ENCODE measurements at places on chromosomes 11 and 22.

DNA sequence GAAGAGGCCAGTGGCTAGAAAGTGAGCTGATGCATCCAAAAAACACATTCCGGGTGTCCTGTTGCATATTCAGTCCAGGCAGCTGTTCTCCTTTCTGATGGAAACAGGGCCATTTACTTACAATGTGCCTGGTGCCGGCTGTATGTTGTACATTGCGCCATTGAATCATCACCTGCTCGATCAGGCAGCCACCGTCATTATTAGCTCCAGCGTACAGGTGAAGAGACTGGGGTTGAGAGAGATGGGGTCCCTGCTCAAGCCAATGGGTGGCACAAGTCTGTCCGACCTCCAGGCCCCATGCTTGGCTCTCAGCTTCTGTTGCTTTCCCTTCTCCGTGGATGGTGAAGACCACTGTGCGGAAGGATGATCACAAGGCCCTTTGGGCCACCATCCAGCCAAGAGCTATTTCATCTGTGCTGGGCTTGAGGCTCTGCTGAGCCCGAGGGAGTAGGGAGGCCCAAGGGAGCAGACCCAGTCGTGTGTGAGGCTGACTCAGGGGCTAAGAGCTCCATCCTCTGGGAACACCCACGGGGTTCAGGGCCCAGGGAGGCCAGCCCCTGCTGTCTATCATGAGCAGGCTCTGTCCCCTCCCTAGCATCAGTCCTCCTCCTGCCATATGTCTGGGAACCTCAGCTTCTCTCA is 20.7 kb upstream of the EMID1 start:
- DNase-seq: no peak

GRCh38 chr11:115548878-115549528 is 44.8 kb upstream of the CADM1 start:
- no peak for DNase-seq

- no peak for DNase-seq
Observed at GRCh38 chr11:122895563-122895962, 13.0 kb downstream of the JHY start.

- DNase-seq: no peak
Observed at GRCh38 chr11:65953471-65953870, 8.1 kb upstream of the SART1 start.

DNA sequence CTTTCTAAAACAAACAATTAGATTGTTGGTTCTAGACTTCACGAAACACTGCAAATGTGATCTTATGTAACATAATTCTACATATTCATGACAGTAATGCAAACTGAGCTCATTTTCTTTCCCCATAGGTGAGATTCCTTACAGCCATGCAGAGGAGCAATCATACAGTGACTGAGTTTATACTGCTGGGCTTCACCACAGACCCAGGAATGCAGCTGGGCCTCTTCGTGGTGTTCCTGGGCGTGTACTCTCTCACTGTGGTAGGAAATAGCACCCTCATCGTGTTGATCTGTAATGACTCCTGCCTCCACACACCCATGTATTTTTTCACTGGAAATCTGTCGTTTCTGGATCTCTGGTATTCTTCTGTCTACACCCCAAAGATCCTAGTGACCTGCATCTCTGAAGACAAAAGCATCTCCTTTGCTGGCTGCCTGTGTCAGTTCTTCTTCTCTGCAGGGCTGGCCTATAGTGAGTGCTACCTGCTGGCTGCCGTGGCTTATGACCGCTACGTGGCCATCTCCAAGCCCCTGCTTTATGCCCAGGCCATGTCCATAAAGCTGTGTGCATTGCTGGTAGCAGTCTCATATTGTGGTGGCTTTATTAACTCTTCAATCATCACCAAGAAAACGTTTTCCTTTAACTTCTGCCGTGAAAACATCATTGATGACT is 1.5 kb downstream of the OR9G1 start:
- no peak for DNase-seq

GRCh38 chr11:10488934-10489691 is 34.0 kb downstream of the AMPD3 start:
- no peak for DNase-seq

- DNase-seq: no peak
Observed at GRCh38 chr11:14775897-14776296, 116.1 kb downstream of the CYP2R1 start.

DNA sequence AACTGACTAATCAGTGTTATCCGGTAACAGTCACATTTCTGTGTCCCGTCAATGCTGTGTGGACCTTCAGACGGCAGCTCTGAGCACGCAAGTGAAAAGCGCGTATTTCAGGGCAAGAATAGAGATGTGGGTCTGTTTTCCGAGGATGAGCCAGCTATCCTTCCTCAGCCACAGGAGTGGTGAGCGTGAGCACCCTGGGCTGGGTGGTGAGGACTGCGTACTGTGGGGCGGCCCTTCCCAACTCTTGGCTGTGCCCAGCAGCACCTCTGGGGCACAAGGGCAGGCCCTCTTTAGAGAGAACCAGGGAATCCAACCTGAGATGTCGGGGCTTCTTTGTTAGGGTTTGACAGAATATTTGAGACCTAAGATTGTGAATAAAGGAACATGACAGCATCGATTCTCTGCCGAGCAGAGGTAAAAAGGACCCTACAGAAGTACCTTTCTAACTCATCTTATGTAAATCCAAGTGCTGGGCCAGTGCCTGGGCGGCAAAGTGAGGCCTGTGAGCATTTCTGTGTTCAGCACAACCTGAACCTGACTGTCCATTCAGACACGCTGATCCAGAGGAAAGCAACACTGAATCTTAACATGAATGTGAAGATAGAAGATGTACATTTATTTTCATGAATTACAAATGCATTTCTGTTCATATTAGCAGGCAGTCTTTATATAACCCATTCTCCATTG is 26.5 kb upstream of the YPEL1 start:
- no peak for DNase-seq

Measured in RPMI8226 (cell line).